ENCODE measurements at places on chromosomes 4 and X.

DNA sequence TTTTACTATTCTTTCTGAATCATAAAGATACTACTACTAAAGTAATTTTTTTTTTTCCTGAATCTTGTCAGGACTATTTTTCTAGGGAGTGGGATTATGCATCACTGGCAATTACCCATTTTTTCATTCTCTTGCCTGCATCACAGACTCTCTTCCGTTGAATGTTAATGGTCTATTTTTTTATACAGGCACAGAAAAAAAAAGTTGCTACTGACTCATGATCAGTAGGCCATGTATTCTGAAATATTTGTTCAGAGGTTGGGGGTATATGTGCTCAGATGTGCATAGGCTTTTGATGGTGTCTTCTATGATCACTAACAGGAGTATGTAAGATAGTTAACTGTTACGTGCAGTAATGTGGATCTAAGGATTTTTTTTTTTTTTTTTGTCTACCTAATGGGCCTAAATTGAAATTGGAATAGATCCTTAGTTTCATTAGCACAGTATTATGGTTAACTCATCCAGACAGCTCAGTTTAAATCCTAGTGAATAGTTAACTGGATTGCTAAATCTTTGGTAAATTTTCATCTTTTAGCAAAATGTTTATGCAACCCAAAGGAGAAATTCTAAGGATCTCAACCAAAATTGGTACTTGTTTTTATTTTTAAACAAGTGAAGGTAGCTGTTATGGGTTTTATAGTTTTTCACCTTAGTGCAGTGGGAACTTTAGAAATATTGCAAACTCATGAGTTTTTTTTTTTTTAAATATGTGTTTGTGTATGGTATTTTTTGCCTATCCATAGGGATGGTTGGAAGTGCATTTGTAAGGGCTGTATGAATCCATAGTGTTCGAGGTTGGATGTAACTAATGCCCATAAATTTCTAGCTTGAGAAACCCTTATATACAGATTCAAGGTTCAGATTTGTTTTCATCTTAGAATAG is 12.1 kb downstream of the BMP2K start:
- H3K27me3 ChIP-seq = no peaks in the 10 kb centered on the region
- no peak overlapping the region for H3K27ac ChIP-seq
- no peak overlapping the region for H3K4me3 ChIP-seq
- H3K4me1 ChIP-seq = peaks cover 17% of the 10 kb centered on the region
- H3K36me3 ChIP-seq = no peaks in the 10 kb centered on the region

- H3K27me3 ChIP-seq = no peaks in the 10 kb centered on the region
- peaks cover 12% of the 10 kb centered on the region for H3K4me1 ChIP-seq
- H3K27ac ChIP-seq = peak overlapping the region; percentile 10
- no peaks in the 10 kb centered on the region for H3K36me3 ChIP-seq
Measured at GRCh38 chrX:136780241-136780640, 491 bp downstream of the ARHGEF6 start.

DNA sequence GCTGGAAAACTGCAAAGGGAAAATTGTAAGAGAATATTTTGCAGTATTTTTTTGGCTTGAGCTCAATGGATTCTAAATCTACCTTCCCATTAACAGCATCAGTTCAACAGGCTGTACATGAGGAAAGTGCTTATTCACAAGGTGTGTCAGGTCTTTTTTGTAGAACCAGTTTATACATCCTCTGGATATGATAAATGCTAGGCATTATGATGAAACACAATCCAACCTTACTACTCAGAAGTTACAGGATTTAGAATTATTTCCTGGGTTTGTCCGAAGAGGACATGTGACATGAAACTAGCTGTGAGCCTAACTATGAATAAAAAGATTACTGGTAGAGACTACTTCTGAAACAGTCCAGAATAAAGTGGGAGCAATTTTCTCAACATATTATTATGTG is 49.5 kb downstream of the ATXN3L start:
- H3K27ac ChIP-seq = no peak overlapping the region
- no peaks in the 10 kb centered on the region for H3K36me3 ChIP-seq
- H3K27me3 ChIP-seq = no peaks in the 10 kb centered on the region
- no peak for DNase-seq
- H3K4me1 ChIP-seq = no peaks in the 10 kb centered on the region

- no peak overlapping the region for H3K27ac ChIP-seq
- H3K4me1 ChIP-seq = no peaks in the 10 kb centered on the region
- no peaks in the 10 kb centered on the region for H3K27me3 ChIP-seq
- no peaks in the 10 kb centered on the region for H3K36me3 ChIP-seq
- no peak overlapping the region for H3K4me3 ChIP-seq
Measured at GRCh38 chr4:78732332-78733104, 43.6 kb upstream of the BMP2K start.

DNA sequence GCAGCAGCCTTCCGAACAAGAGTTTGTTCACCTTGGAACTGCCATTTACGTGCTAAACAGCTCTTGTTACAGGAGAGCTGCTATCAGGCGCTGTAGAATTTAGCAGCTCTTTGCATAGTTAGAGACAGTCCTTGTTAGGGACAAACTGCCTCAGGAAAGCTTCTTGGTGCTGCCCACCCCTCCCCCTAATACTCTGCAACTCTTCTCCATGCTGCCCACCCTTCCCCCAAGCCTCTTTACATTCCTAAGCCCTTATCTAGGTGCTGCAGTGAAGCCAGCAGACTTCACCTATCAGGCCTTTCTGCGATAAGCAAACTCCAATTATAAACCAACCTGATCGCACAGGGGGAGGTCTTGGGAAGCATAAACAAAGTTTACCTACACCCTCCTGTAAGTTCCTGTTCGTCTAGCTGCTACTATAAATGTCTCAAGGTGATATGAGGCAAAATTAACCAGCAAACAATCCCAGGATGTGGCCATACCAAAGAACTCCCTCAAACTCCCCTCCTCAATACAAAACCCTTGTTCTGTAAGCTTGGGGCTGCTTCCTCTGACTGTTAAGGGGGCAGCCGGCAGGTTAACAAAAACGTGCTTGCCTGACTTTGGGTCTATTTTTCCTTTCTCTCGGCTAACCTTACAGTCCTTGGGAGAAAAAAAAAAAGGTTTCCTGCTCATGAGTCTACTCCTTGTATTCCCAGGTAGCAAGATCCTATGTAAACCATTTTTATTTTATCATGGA is 74.0 kb upstream of the GC start:
- H3K27ac ChIP-seq = no peak overlapping the region
- no peak overlapping the region for H3K4me3 ChIP-seq
- no peaks in the 10 kb centered on the region for H3K27me3 ChIP-seq
- peak; percentile 57 for DNase-seq

- DNase-seq = no peak
- H3K36me3 ChIP-seq = no peaks in the 10 kb centered on the region
Measured at GRCh38 chrX:80879916-80880315, 70.2 kb upstream of the BRWD3 start.

DNA sequence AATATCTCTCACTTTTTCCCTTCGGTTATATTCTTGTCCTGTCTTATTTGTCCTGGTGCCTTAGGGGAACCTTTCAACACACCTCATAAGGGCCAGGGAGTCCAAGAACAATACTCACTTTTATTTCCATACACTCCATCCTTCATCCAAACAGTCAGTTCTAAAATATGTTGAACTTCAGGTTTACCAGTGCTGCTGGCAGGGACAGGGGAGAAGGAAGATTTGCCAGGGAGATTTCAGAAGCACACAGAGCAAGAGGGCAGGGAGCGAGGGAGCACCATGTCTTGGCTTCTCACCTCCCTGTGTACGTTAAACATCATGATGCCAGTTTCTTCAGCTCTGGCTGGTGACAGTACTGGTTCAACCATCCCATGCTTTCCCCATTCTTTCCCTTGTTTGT is 631.1 kb upstream of the FAT1 start:
- H3K27me3 ChIP-seq = no peaks in the 10 kb centered on the region
- H3K4me3 ChIP-seq = no peak overlapping the region
- H3K36me3 ChIP-seq = no peaks in the 10 kb centered on the region
- no peaks in the 10 kb centered on the region for H3K4me1 ChIP-seq
- H3K27ac ChIP-seq = no peak overlapping the region
- no peak for DNase-seq

DNA sequence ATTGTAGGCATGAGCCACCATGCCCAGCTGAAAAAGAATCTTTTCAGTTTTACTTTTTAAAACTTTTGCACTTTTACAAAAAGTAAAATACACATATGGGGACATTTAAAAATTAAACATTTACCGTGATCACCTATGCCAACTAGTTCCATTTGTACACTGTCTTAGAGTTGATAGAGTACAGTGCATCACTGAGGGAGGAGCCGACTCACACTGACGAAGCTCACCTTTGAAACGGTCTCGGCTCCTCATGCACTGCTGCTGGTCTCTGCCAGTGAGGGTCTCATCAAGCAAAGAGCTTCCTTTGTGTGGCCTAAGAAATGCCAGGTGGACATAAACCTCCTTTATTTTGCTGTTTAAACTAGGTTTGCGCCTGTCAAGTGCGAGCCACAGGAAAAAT is 50.0 kb downstream of the GRK4 start:
- no peak overlapping the region for H3K4me3 ChIP-seq
- DNase-seq = no peak
- no peaks in the 10 kb centered on the region for H3K27me3 ChIP-seq
- H3K27ac ChIP-seq = no peak overlapping the region
- H3K4me1 ChIP-seq = no peaks in the 10 kb centered on the region
- H3K36me3 ChIP-seq = no peaks in the 10 kb centered on the region

GRCh38 chrX:71315917-71316316 is 14.4 kb downstream of the ITGB1BP2 start:
- no peaks in the 10 kb centered on the region for H3K36me3 ChIP-seq
- H3K4me3 ChIP-seq = no peak overlapping the region
- H3K27ac ChIP-seq = no peak overlapping the region

- DNase-seq = no peak
- no peak overlapping the region for H3K27ac ChIP-seq
- no peaks in the 10 kb centered on the region for H3K4me1 ChIP-seq
- no peak overlapping the region for H3K4me3 ChIP-seq
Measured at GRCh38 chr4:71446479-71447081, 107.8 kb downstream of the SLC4A4 start.

DNA sequence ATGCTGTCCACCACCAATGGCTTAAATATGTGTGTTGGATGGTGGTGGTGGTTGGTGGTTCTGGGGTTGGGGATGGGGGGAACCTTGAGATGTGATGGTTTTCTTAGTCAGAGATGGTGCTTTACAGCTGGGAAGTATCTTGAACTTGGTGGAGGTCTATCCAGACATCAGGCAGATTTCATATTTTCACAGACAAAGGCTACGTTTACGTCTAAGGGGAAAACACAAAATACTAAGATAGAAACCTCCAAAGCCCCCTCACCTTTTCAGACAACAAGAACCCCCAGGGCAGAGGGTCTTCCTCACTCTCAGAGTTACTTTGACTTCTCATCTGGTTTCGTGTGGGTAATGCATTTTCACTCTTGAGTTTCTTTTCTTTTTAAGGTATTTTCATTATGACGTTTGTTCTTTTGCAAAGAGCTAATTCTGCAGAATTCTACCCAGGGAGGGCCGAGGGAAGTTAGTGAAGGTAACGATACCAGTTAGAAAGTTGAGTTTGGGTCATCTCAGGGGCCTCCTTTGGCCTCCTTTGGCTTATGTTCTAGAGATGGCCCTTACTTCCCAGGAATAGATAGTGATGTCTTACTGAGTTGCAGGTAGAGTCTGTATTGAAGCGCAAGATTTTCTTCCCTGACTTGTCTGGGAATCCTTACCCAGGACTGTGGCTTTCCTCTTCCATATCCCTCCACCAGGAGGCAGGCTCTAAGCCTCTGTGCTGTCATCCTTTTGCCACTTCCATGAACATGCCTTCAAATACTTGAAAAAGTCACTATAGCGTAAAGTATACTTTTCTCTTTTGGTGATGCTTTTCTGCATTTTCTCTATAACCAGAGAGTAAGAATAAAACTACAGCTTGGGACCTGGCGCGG is 31.9 kb downstream of the RHOH start:
- H3K4me1 ChIP-seq = peaks cover 13% of the 10 kb centered on the region
- H3K27ac ChIP-seq = no peak overlapping the region
- H3K4me3 ChIP-seq = no peak overlapping the region
- no peaks in the 10 kb centered on the region for H3K36me3 ChIP-seq
- no peaks in the 10 kb centered on the region for H3K27me3 ChIP-seq

DNA sequence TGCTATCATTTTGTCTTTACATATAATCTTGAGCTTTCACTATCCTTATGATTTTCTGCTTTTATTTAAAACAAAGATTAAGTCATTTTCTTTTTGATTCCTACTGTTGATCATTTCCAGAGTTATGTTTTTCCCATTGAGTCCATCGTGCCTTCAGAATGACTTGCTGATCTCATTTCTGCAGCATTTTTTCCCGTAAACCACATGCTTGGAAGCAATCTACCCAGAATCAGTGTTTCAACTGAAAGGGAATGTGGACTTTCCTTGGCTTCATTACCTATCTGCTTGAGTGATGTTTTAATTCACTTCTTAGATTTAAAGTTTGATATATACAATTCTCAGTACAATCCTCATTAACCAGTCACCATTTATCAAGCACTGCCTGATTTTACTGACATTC is 192.4 kb upstream of the FSTL5 start:
- no peaks in the 10 kb centered on the region for H3K27me3 ChIP-seq
- H3K4me3 ChIP-seq = no peak overlapping the region
- DNase-seq = no peak
- no peak overlapping the region for H3K27ac ChIP-seq
- no peaks in the 10 kb centered on the region for H3K36me3 ChIP-seq

GRCh38 chr4:76954489-76954888 is 4.9 kb downstream of the SEPTIN11 start:
- no peaks in the 10 kb centered on the region for H3K36me3 ChIP-seq
- no peak overlapping the region for H3K27ac ChIP-seq
- H3K4me3 ChIP-seq = no peak overlapping the region
- no peak for DNase-seq

GRCh38 chr4:172127168-172127567 is 314.0 kb downstream of the GALNTL6 start:
- no peak overlapping the region for H3K4me3 ChIP-seq
- DNase-seq = no peak
- no peaks in the 10 kb centered on the region for H3K4me1 ChIP-seq
- no peaks in the 10 kb centered on the region for H3K27me3 ChIP-seq

- H3K27me3 ChIP-seq = no peaks in the 10 kb centered on the region
- no peak overlapping the region for H3K27ac ChIP-seq
- DNase-seq = no peak
- H3K36me3 ChIP-seq = no peaks in the 10 kb centered on the region
Measured at GRCh38 chrX:136275553-136275952, 24.4 kb upstream of the MAP7D3 start.
